ENCODE measurements at places on chromosomes 3 and 15.

DNA sequence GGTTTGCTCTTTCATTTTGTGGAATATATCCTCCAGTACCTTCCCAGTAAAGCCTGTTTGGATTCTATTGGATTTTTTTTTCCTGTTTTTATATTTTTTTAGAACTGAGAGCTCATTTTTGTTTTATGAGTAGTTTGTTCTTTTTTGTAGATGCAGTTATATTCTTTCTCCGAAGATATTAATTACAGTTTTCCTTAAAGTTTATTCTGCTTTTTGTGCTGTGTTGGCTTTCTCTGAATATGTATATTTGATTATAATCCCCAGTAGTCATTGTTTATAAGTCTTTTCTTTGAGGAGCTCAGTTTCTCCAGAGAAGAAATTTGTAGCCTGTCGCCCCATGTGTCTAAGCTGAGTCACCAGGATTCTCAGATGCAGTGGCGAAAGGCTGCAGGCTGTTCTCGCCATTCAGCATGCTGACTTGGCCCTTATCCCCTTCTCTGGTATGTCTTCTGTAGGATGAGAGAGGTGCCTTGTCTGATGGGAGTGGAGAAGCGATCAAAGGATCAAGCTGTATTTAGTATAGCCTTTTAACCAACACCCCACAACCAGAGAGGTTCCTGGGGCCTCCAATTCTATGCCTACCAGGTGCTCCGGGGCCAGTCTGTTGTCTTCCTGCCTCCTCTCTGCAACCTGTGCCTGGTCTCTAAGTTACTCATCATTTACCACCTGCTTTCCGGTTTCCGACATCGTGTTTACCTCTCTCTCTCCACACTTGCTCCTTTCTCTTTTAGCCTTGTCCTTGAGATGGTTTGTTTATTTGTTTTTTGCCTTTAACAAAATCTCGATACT is 31.7 kb upstream of the MFSD1 start:
- no peak for DNase-seq

DNA sequence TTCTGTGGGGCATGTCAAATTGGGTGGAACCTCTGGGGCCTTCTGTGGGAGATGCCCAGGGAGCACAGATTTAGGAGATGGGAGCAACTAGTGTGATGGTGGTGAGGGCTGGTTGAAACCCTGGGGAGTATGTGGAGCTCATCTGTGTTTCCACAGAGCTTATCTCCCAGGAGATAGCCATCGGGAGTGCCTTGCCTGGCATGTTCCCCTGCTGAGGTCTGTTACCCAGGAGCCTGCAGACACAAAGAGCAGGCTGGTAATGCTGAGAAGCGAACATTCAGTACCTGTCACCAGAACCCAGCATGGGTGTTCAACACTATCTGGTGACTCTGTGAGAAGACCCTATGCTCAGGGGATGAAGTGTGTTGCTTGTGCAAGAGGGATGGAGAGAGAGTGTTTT is 85.0 kb downstream of the CLSTN2 start:
- no peak for DNase-seq

DNA sequence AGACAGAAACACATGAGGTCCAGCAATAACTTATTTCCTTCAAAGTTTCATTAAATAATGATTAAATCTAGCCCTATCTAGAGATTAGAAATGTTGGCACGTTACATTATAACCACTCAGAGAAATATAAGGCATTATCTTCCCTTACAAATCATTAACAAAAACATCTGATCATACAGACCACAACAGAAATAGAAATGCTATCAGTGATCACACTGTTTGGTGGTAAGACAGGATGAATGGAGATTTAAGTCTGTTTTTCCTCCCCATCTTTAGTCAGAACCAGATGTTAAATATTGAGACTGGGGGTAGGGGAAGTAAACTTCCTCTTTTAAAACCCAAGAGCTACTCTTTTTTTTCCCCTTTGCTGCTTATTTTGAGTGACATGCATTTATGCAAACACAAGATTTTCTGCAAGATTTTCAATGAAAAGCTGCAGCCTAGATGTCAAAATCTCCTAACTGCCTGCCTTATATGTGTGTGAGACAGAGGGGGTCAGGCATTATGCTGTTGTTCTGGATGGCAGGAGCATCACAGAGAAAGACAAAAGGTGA is 70.4 kb downstream of the CBLB start:
- DNase-seq, result no peak

GRCh38 chr3:133301731-133302130 is 98.1 kb upstream of the BFSP2 start:
- DNase-seq, result no peak

DNA sequence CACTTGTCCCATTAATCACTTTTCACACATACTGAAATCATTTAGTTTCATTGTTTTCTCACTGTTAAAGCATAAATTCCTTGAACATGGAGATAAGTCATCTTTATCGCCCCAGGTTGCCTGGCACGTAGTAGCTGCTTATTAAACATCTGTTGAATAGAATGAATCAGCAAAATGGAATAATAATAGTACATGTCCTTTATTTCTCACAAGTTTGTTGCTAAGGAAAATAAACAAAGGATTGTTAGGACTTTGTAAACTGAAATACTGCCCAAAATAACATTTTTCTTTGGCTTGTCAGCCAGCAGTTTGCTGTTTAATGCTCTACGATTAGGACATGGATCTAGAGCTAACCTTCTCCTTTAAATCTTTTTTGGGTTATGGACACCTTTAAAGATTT is 17.9 kb downstream of the SLC35A5 start:
- DNase-seq, result no peak

- DNase-seq, result no peak
Observed at GRCh38 chr3:6444888-6445658, 415.8 kb upstream of the GRM7 start.

DNA sequence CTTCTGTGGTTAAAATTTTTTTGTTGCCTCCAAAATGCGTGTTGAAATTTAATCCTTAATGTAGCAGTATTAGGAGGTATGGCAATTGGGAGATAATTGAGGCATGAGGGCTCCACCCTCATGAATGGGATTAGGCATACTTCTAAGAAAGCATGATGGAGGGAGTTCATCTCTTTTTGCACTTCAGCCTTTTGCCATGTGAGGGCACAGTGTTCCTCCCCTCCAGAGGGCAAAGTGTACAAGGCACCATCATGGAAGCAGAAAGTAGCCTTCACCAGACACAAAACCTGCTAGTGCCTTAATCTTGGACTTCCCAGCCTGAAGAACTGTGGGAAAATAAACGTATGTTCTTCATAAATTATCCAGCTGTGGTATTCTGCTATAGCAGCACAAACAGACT is 429.5 kb downstream of the ZIC1 start:
- DNase-seq, result no peak

- DNase-seq, result no peak
Observed at GRCh38 chr3:142947352-142947751, 16.1 kb downstream of the PAQR9 start.

- no peak for DNase-seq
Observed at GRCh38 chr15:99554880-99555488, 10.8 kb upstream of the MEF2A start.

GRCh38 chr3:42257007-42257406 is 9.0 kb downstream of the CCK start:
- no peak for DNase-seq

GRCh38 chr3:61608711-61609110 is 47.3 kb downstream of the PTPRG start:
- DNase-seq, result no peak

DNA sequence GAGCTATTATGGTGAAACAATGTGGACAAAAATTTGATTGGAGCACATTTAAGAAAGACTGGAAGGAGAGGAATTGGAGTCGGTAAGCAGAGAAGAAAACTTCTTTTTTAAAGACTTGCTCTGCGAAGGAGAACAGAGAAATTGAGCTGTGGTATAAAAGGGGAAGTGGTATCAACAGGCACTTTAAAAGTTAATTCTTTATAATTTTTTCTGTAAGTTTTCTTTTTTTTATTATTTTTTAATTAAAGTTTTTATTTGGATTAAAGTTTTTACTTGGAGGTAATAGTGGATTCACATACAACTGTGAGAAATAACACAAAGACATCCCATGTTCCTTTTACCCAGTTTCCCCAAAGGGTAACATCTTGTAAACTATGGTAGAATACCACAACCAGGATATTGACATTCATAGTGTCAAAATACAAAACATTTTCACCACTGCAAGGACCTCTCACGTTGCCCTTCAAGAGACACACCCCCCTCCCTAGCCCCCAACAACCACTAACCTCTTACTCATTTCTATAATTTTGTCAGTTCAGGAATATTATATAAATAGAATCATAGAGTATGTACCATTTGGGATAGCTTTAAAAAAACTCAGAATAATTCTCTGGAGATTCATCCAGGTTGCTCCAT is 33.8 kb upstream of the XIRP1 start:
- DNase-seq, result no peak

DNA sequence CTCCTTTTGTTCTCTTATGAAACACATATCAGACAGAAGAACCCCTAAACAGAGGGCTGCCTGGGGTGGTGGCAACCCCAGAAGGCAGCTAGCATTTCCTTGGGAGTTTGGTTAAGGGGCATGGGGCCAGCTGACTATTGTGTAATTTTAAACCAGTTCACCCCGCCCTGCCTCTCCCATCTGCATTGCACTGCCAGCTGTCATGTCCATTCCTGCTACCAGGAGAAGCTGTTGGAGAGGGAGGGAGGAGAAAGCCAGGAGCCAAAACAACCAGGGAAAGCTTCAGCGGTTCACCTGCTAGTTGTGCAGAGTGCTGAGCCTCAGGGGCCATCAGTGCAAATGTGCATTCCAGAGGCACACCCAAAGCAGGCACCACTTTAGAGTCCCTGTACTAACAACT is 47.6 kb upstream of the ATP1B3 start:
- no peak for DNase-seq

- DNase-seq, result no peak
Observed at GRCh38 chr3:23094412-23094811, 108.7 kb upstream of the UBE2E2 start.

Data from stimulated activated CD8-positive, alpha-beta memory T cell treated with anti-CD3 and anti-CD28 coated beads, Interleukin-4, amount 100 ng/mL, for 24 hours (primary cell).